Transverse colon (tissue), 4 donors: ENCODE measurements at places on chromosomes 12 and 14. TPM values are rescaled to one million over a fixed set of nuclear protein-coding genes. Genes with fewer than 3 reads are reported as not detected.

Gene IFNG-AS1
- total RNA-seq = not detected

Gene COPZ1
- 79.6 TPM for total RNA-seq

Gene CFAP251
- not detected for total RNA-seq

Gene ACIN1
- 171 TPM for total RNA-seq

Gene SDS
- not detected for total RNA-seq
